ENCODE measurements at places on chromosomes 6 and 20.
A peak's percentile ranks its signal among the peaks of the same experiment; 100 is the strongest.

DNA sequence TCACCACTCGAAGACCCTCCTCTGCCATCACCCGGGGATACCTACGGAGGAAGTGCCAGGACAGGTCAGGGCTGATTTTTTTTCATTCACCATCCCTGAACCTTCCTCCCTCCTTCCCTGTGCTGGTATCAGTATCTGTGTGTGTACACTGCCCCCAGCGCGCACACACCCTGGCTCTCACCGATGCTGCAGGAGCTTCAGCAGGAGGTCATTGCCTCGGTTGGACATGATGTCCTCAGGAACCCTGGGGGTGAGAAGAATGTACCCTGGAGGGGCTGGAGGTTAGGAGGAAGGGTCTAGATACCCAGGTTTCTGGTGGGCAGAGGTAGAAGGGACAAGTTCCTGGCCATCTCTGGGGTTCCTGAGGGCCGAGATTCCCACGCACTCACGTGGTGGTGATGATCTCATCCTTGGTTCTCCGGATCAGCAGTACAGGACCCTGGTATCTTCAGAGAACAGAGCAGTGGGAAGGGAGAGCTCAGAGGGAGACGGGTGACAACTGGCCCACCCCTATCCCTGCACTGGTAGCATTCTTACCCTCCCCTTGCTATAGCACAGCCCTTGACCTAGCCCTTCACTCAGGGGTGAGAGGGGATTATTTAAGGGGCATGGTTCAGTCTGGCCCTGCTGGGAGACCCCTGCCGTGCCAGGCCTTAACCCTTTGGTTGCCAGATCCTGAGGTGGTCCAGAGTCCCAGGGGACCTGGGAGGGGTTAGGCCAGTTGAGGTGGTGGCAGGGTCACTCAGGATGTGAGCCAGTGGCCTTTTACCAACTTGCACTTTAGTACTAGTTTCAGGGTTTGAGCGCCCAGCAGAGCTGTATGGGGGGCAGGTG lies 7.2 kb upstream of the LY6G5C start:
- no peak for DNase-seq

GRCh38 chr20:49878977-49879376 lies 36.4 kb downstream of the SPATA2 start:
- DNase-seq = no peak

GRCh38 chr20:23050076-23050838 lies 785 bp upstream of the THBD start:
- no peak for DNase-seq

GRCh38 chr6:151993364-151993763 lies 185.9 kb downstream of the ESR1 start:
- no peak for DNase-seq

DNA sequence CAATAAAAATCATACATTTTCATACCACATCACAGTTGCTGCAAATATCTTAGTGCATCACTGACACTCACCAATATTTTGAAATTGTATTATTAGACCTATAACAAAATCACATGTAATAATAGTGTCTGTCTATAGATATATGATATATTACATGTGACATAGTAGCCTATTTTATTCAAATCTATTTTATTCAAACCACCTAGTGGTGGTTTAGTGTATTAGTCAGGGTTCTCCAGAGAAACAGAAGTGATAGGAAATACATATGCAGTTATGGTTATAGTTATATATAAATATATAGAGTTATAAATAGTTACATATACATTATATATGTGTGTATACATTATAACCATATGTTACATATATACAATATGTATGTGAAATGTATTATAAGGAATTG lies 366.5 kb upstream of the ARID1B start:
- no peak for DNase-seq

GRCh38 chr20:24853916-24854315 lies 95.2 kb upstream of the CST7 start:
- DNase-seq = no peak

DNA sequence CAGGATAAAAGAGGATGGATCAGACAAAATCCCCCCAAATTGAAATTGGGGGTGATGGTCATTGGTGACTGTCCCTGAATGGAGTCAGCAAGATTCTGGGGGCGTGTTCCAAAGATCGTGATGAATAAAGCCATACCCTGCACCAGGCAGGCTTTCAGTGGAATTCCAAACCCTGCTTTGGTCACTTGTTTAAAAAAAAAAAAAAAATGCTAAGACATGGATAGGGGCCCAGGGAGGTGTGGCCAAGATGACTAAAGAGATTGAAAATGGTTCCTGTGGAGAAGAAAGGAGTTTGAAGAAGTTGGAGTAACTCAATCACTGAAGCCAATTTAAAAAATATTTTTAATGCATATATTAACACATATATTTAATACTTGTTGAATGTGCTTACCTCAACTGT lies 161.4 kb upstream of the KCNG1 start:
- no peak for DNase-seq

DNA sequence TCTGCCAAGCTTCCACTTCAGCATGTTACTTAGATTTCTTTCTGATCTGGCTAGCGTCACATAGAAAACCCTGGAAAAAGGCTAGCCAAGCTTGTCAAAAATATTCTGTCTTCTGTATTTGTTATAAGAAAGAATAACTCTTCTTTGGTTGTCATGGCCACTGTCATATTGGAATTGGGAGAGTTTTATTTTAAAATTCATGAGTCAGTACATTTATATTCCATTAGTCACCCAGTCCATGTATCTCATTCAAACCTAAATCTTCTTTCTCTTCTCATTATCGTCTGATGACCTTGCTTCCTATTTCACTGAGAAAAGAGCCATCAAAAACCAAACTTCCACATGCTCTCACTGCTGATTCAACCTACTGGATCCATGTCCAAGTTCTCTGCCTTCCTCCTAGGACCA lies 65.7 kb downstream of the EPM2A start:
- no peak for DNase-seq

DNA sequence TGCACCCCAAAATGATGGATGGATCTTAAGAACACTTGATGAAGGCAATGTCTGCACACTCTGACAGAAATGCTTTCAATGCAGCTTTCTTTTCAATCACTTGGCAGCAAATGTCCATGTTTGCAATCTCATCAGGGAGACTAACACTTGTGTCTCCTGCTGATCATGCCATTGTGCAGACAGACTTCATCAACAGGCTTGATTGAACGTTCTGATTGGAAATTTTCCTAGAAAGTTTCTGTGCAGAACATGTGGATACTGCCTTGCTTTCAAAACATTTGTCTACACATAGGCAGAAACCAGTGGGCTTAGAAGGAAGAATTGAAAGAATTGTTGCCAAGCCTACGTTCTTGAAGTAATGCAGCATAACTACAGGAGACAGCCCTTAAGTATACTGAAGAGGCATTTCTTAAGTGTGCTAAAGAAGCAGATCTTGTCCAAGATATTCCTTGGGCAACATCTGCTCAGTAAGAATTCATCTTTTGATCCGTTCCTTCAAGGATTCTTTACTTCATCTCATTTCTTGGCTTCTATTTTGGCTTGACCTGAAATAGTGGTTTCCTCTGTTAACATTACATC lies 120.4 kb upstream of the PLCB4 start:
- DNase-seq = no peak

DNA sequence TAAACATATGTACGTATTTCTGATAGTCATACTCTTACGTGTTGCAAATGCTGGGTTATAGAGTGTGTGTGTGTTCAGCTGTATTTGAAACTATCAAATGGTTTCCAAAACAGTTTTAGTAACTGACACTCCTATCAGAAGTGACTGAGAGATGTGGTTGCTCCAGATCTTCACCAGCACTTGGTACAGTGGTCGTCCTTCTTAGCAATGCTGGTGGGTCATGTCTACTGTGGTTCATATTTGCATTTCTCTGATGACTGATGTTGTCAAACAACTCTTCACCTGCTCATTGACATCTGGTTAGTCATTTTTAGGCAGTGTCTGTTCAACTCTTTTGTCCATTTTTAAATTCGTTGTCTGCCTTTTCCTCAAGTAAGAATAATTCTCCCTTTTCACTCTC lies 259.3 kb downstream of the KIF16B start:
- no peak for DNase-seq

GRCh38 chr20:60238992-60239660 lies 280.9 kb downstream of the CDH26 start:
- DNase-seq = no peak

DNA sequence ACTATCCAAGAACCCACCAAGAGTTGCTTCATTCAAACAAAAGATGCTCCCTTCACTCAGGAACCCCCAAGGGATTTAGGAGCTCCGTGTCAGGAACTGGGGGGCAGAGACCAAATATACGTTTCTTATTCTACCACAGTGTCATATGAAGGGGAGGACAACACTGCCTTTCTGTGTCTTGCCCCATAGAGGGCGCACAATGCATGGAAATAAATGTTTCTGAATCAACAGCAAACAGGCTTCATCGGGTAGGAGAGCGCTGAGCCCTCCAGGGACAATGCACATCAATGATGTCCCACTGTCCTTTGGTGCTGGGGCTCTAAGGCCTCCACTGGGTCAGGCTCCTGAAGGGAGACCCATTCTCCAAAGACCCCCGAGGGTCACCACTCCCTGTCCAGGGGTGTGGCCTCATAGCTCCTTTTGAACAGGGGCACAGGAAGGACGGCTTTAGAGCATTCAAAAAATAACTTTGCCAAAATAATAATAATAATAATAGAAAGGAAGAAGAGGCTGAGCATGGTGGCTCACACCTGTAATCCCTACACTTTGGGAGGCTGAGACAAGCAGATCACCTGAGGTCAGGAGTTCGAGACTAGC lies 31.1 kb downstream of the PLG start:
- DNase-seq = peak; percentile 60

GRCh38 chr6:21827425-21828202 lies 234.1 kb downstream of the SOX4 start:
- DNase-seq = no peak

GRCh38 chr20:5980720-5981538 lies 30.5 kb downstream of the MCM8 start:
- no peak for DNase-seq

DNA sequence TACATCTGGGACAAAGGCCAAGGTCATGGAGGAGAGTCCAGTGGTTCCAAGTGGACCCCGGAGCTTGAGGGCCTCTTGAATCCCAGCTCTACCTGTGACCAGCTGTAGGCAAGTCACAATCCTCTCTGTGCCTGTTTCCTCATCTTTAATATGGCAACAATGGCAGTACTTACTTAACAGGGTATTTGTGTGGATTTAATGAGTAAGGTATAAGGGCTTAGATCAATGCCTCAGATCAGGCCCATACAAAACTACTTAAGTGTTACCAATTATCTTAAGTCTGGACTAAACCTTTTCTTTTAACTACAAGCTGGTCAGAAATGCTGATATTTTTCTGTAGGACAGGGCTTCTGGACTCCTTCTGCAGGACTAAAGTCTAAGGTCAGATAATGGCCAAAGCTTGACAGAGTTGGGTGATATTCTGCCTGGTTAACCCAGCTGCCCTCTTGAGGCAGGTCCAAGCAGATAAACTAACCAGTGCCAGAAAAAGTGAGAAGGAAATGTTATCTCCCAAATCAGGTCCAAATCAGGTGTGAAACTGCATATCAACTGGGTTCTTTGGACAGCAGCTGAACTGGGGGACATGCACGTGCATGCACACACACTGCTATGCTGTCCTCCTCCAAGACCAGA lies 2.2 kb downstream of the SULF2 start:
- no peak for DNase-seq

DNA sequence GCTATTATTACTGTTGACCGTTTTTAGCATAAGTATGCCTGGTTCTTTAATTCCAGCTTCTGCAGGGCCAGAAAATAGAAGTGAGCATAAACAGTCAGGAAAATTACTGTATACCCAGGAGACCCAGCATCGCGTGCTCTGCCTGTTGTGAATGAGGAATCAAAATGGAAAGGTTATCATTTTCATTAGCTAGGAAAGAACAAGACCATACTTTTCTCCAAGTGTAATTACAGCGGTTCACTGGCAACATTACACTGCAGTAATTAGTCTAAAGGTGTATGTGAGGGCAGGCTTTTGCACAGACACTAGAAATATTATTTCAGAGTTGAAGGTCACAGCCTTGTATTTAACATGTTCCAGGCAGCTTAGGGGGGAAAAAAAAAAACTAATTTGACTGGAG lies 403.8 kb upstream of the SOX4 start:
- DNase-seq = peak; percentile 48

DNA sequence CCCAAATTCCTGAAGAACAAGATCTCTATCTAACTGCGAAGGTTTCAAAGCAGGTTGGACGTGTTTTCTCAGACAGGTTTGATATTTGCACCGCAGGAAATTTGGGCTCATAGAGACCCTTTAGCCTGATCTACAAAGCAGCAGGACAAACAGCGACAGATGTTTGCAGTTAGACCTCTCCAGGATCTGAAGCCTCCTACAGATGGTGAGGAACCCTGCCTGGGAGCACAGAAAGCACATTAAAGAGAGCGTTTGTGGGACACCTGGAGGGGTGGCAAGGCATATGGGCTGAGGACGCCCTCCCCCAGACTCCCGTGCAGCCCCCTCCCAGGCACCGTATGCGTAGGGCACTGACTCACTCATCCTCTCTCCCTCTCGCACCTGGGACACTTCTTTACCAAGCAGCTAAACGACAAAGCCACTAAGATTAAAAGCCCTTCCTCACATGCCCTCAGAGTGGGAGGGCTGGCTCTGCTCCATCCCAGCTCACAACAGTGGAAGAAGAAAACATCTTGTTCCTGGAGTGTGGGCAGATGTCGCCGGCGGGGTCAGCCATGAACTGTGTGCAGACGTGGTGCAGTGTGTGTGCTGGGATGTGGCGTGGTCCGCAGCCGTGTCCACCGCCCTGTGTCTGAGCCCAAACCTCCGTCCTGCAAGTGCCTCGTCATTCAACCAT lies 249.7 kb upstream of the AFDN start:
- no peak for DNase-seq

- DNase-seq = no peak
These were observed 665.1 kb downstream of the RNF144B start for GRCh38 chr6:19052219-19052618.

DNA sequence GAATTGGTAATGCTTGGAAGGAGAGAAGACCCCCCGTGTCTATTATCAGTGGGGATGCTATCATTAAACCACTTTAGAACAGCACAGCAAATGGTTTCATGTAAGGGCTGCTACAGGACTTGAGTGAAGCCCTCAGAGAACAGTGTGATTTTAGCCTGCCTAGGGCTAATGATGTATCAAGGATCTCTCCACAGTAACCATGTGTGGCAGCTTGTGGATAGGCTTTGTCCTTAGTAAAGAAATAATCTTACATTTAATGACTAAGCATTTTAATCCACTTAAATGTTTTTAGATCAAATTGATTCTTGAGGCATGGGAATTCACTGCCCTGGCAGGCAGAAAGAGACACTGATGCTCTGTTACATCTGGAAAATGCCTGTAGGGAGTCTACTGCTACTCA lies 495.1 kb downstream of the NKAIN2 start:
- DNase-seq = no peak

GRCh38 chr6:158662954-158663624 lies 13.2 kb downstream of the SYTL3 start:
- no peak for DNase-seq

- DNase-seq = no peak
These were observed 448.6 kb upstream of the CDH4 start for GRCh38 chr20:60803335-60804055.

DNA sequence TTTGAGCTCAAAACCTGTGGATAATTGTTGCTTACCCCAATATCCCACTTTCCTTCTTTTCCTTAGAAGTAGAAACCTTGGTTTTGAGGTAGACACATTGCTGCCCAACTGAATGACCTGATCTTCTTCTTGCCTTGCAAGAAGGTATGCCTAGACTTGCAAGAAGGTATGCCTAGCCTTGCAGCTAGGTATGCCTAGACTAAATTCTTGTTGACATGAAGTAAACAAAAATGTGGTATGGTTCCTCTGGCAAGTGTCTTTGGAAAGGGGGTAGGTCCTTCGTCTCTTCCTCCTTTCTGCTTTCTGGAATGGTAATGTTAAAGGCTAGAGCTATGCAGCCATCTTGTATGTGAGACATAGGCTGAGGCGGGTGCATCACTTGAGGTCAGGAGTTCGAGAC lies 129.2 kb downstream of the GMPR start:
- DNase-seq = no peak

Measured in SK-MEL-5 (cell line).